ENCODE measurements at places on chromosomes 3 and 15.
A peak's percentile ranks its signal among the peaks of the same experiment; 100 is the strongest.

DNA sequence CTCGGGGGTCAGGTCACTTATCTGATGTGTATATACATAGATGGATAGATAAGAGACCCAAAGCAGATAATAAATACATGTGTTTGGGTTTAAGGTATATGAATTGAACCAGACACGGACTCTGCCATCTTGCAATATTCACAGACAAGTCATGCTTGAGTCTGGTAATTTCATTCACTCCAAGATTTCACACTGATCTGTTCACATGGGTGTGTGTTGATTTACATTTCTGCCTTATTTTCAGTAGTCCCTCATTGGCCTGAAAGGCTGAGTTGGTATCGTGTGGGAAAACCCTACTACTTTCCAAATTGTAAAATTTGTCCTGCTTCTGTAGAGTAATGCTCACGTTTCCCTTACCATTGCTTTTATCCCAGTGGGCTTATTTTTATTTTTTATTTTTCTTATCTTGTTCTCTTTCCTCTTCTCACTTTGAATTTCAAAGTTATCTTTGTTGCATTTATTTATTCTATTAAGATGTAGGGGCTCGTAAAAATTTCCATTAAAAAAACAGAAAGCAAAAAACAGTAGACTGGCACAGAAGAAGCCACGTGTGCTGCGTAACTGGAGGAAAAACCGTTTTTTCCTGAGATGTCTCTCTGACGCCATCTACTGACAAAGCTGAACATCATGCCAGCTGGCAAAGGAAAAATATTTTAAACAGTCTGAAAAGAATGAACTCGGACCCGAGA, 10.8 kb upstream of the MFSD1 start:
- DNase-seq, result peak; percentile 76

- no peak for DNase-seq
Observed at GRCh38 chr3:122629763-122630162, 50.9 kb upstream of the PARP14 start.

DNA sequence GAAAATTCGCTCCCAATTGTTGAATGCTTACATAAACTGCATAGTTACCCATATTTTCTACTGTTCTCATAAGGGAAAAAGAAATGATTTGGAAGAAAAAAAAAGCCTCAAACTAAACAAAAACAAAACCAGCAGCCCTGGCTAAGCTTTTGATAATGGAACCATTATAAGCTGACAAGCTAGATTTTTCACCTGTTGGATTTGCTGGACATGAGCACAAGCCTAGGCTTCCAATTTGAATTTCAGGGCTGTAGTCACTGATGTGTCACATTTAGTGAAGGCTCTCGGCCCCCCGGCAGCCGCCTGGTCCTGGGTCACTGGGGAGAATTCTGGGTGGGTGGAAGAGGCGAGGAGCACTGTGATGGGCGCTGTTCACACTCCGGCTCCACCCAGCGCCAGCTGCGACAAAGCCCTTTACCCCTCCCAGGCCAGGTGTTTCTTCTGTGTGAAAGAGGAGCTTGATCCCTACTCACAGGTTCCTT, 4.6 kb downstream of the FBXL22 start:
- no peak for DNase-seq

- no peak for DNase-seq
Observed at GRCh38 chr15:58475573-58476524, 44.1 kb downstream of the LIPC start.

- DNase-seq, result no peak
Observed at GRCh38 chr3:131730581-131730980, 227.8 kb upstream of the MRPL3 start.

Measured in hindlimb muscle (tissue), 1 donor.